Panc1 (cell line): ENCODE measurements at places on chromosomes 5 and 9. TPM values are rescaled to one million over a fixed set of nuclear protein-coding genes. Genes with fewer than 3 reads are reported as not detected.
A peak's percentile ranks its signal among the peaks of the same experiment; 100 is the strongest.

CYSRT1 gene
- 0.67 TPM for total RNA-seq

CAMK2A gene
- 0.51 TPM for total RNA-seq

OTP gene
- total RNA-seq = 0.05 TPM

CDH12 gene
- total RNA-seq = not detected

OCLN gene
- total RNA-seq = 102 TPM

GABRA1 gene
- total RNA-seq = not detected

TERT gene
- total RNA-seq = 8.9 TPM

STING1 gene
- total RNA-seq = 22.8 TPM

ANKS6 gene
- total RNA-seq = 19.6 TPM

EXOSC2 gene
- 41.0 TPM for total RNA-seq

PFN3 gene
- total RNA-seq = not detected

PCDHB10 gene
- 0.72 TPM for total RNA-seq

GRCh38 chr5:68644971-68645370, 429.4 kb downstream of the PIK3R1 start:
- no peaks in the 10 kb centered on the region for H3K36me3 ChIP-seq
- no peaks in the 10 kb centered on the region for H3K27me3 ChIP-seq
- H3K27ac ChIP-seq = no peak overlapping the region
- no peaks in the 10 kb centered on the region for H3K4me1 ChIP-seq
- no peak for DNase-seq

DNA sequence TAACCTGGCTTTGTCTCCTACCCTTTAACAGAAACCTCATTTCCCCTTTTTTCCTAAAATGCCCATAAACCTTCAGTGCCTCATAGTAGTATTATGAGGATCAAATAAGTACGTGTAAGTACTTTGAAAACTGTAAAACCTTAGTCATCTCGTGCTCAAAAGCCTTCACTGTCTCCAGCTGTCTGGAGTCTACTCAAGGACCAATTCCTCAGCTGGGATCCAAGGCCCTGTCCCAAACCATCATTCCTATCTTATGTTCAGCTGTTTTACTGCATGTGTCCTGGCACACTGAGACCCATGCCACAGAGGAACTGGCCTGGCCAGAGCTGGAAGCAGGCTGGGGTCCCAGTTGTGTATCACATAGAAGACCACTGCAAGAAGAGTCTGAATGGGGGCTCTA, 15.9 kb downstream of the ADAMTSL1 start:
- H3K4me3 ChIP-seq = no peak overlapping the region
- no peak overlapping the region for H3K27ac ChIP-seq
- no peaks in the 10 kb centered on the region for H3K36me3 ChIP-seq

- H3K36me3 ChIP-seq = peaks cover 25% of the 10 kb centered on the region
- no peaks in the 10 kb centered on the region for H3K27me3 ChIP-seq
- no peak overlapping the region for H3K27ac ChIP-seq
- H3K4me3 ChIP-seq = no peak overlapping the region
- H3K4me1 ChIP-seq = peaks cover 12% of the 10 kb centered on the region
These were observed 3.2 kb downstream of the RBM18 start for GRCh38 chr9:122261469-122261881.

- H3K4me3 ChIP-seq = no peak overlapping the region
- H3K27ac ChIP-seq = no peak overlapping the region
- no peak for DNase-seq
- no peaks in the 10 kb centered on the region; the same call in 1 of the 2 replicates for H3K4me1 ChIP-seq
These were observed 103.2 kb downstream of the KLHL3 start for GRCh38 chr5:137632716-137633115.

- no peaks in the 10 kb centered on the region for H3K27me3 ChIP-seq
- no peak for DNase-seq
- H3K36me3 ChIP-seq = peaks cover 7% of the 10 kb centered on the region; the same call in 1 of the 2 replicates
These were observed 48.2 kb upstream of the RPL26L1 start for GRCh38 chr5:172910828-172911627.

DNA sequence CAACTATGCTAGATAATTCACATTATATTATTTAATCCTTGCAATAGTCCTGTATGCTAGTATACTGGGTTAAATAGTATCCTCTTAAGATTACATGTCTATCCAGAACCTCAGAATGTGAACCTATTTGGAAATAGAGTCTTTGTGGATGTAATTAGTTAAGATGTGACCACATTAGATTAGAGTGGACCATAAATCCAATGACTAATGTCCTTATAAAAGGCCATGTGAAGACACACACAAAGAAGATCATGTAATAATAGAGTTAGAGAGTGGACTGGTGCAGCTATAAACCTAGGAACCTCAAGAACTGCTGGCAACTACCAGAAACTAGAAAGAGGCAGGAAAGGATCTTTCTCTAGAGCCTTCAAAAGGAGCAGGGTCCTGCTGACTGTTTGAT, 263.6 kb upstream of the PTGER4 start:
- no peak overlapping the region for H3K4me3 ChIP-seq
- H3K27me3 ChIP-seq = no peaks in the 10 kb centered on the region
- H3K4me1 ChIP-seq = no peaks in the 10 kb centered on the region
- H3K27ac ChIP-seq = no peak overlapping the region
- DNase-seq = no peak

GRCh38 chr5:33891446-33891787, 373 bp downstream of the ADAMTS12 start:
- H3K27me3 ChIP-seq = peaks cover 4% of the 10 kb centered on the region; the same call in 1 of the 2 replicates
- no peak overlapping the region for H3K4me3 ChIP-seq
- no peaks in the 10 kb centered on the region for H3K4me1 ChIP-seq
- no peak overlapping the region for H3K27ac ChIP-seq

GRCh38 chr5:74294231-74294705, 346.3 kb downstream of the ENC1 start:
- no peak for DNase-seq
- H3K36me3 ChIP-seq = no peaks in the 10 kb centered on the region
- H3K27ac ChIP-seq = no peak overlapping the region
- H3K27me3 ChIP-seq = no peaks in the 10 kb centered on the region

DNA sequence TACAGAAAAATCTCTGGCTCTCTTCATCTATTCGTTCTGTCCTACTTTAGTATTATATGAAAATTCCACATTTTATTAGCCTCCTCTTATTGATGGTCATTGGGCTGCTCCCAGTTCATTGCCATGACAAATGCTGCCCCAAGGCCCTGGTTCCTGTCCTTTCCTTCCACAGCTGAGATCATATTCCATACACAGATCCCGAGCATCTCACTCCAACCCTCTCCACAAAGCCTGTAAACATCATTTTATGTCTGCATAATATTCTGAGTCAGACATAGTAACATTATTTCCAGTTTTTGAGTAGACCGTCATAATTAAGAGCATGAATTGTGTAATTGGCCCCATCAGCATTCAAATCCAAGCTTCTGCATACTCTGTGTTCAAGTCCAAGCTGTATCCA, 86.3 kb downstream of the MVB12B start:
- no peak overlapping the region for H3K4me3 ChIP-seq
- no peak for DNase-seq
- no peak overlapping the region for H3K27ac ChIP-seq
- no peaks in the 10 kb centered on the region for H3K36me3 ChIP-seq
- no peaks in the 10 kb centered on the region for H3K27me3 ChIP-seq

DNA sequence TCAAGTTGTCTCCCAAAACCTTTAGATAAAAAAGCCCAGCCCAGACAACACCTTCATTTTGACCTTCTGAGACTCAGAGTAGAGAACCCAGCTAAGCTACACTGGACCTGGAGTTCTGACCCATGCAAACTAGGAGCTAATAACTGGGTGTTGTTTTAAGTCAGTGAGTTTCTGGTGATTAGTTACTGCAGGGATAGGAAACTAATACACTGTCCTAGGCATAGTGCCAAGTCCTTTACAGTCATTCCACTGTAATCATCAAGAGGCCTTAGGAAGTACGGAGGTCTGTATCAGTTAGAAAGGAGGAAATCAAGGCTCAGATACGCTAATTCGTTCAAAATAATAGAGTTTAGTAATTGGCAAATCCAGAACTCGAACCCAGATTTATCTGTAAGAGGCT, 197.9 kb downstream of the KCTD16 start:
- H3K27ac ChIP-seq = no peak overlapping the region
- no peaks in the 10 kb centered on the region for H3K36me3 ChIP-seq
- no peaks in the 10 kb centered on the region for H3K4me1 ChIP-seq
- DNase-seq = no peak
- H3K4me3 ChIP-seq = no peak overlapping the region
- no peaks in the 10 kb centered on the region for H3K27me3 ChIP-seq

- H3K36me3 ChIP-seq = no peaks in the 10 kb centered on the region
- no peak for DNase-seq
- H3K4me1 ChIP-seq = peaks cover 6% of the 10 kb centered on the region; the same call in 1 of the 2 replicates
- peaks cover 15% of the 10 kb centered on the region for H3K27me3 ChIP-seq
- no peak overlapping the region for H3K4me3 ChIP-seq
These were observed 3.9 kb upstream of the DAB2 start for GRCh38 chr5:39428640-39429039.

DNA sequence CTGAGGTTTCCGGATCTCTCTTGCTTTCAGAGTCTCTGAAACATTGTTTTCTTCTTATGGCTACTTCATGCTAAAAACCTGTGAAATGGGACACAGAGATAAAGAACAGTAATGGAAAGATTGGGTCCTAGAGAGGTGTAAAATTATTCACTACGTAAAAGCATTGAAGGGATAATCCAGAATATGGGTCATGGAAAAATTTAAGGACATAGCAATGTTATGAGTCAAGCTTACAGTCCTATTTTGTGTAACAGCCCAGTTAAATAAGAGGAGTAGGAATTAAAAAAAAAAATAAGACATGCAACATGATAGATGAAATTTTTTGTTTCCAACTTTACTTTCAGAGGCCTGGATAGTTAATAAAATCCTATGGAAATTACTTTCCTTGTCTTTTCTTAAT, 61.9 kb upstream of the ELL2 start:
- H3K4me3 ChIP-seq = no peak overlapping the region
- no peaks in the 10 kb centered on the region for H3K36me3 ChIP-seq
- peaks cover 13% of the 10 kb centered on the region; the same call in 1 of the 2 replicates for H3K4me1 ChIP-seq

GRCh38 chr9:16728137-16728508, 142.3 kb downstream of the BNC2 start:
- H3K4me3 ChIP-seq = peak overlapping the region; percentile 45
- DNase-seq = no peak
- H3K27me3 ChIP-seq = no peaks in the 10 kb centered on the region
- H3K36me3 ChIP-seq = no peaks in the 10 kb centered on the region
- H3K4me1 ChIP-seq = no peaks in the 10 kb centered on the region
- H3K27ac ChIP-seq = peak overlapping the region; percentile 87

DNA sequence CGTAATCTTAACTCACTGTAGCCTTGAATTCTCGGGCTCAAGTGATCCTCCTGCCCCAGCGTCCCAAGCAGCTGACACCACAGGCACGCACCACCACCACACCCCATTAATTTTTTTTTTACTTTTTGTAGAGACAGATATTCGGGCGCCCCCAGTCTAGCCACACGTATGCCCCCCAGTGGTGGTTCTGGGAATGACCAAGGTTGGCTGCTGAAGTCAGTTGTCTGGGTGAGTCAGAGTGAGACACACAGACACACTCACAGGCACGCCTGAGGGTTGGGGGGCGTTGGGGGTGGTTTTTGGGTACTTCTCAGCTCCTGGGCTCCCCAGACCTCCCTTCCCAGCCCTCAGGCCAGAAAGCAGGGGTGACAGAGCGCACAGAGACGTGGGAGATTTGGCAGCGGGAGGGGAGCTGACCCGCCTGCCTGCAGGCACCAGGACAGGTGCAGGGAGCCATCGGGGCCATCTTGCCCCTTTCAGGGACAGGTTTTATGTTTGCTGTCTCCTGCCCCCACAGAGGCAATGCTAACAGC, 4.2 kb upstream of the ENTPD8 start:
- H3K36me3 ChIP-seq = no peaks in the 10 kb centered on the region
- H3K4me1 ChIP-seq = peaks cover 9% of the 10 kb centered on the region
- DNase-seq = peak; percentile 41
- H3K27ac ChIP-seq = no peak overlapping the region

DNA sequence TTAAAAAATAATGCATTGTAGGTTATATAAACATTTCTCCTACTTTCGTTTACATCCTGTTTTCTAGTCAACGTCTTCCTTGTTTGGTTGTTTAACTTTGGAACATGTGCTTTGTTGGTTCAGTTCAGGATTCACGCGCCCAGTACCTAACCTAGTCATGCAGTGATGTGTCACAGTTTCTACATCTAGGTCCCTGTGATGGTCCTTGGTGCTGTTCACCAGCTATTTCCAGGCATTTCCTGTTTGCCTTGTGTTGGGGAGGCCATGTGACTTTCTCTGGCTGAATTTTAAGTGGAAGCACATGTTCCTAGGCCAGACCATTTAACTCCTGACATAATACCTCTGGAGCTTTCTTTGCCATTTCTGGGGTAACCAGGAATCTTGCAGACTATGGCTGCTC, 292.3 kb downstream of the SMARCA2 start:
- H3K4me3 ChIP-seq = no peak overlapping the region
- DNase-seq = no peak
- H3K27ac ChIP-seq = no peak overlapping the region
- H3K36me3 ChIP-seq = no peaks in the 10 kb centered on the region
- H3K27me3 ChIP-seq = no peaks in the 10 kb centered on the region
- H3K4me1 ChIP-seq = no peaks in the 10 kb centered on the region

DNA sequence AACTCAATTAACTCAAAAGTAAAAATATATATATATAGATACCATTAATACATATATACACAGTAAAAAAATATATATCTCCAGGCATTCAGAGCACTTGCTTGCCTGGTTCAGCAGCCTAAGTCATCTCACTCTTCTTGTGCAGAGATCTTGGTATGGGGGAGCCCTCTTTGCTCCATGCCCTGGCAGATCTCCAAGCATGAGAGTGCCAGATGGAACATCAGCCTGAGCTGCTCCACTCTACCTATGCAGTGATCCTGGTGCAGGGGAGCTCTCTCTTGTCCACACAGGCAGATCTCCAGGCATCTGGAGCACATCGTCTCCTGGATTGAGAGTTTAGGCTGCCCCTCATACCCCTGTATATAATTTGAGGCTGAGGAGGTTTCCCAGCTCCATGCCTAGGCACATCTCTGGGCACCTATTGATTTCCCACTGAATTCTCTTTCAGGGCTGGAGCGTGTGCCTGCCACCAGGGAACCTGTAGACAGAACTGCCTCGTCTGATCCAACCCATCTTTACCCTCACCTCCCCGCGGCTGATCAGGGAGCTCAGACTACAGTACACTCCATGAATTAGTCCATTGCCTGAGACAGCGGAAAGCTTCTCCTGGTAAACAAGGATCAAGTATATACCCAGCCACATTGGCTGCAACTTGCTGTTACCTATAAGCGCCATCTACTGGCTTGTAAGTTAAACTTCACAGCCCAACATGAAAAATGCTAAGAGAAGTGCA, 342.4 kb upstream of the GRIA1 start:
- H3K36me3 ChIP-seq = no peaks in the 10 kb centered on the region
- no peaks in the 10 kb centered on the region for H3K4me1 ChIP-seq
- DNase-seq = peak; percentile 10
- no peak overlapping the region for H3K4me3 ChIP-seq
- no peak overlapping the region for H3K27ac ChIP-seq

- no peak overlapping the region for H3K27ac ChIP-seq
- H3K27me3 ChIP-seq = no peaks in the 10 kb centered on the region
- DNase-seq = no peak
- H3K4me3 ChIP-seq = no peak overlapping the region
- H3K4me1 ChIP-seq = peaks cover 11% of the 10 kb centered on the region; the same call in 1 of the 2 replicates
These were observed 60.9 kb downstream of the ROPN1L start for GRCh38 chr5:10502578-10502977.

- H3K27me3 ChIP-seq = no peaks in the 10 kb centered on the region
- no peaks in the 10 kb centered on the region for H3K4me1 ChIP-seq
- H3K36me3 ChIP-seq = no peaks in the 10 kb centered on the region
- no peak overlapping the region for H3K27ac ChIP-seq
These were observed 311.4 kb downstream of the TLE1 start for GRCh38 chr9:81377921-81378320.

- no peaks in the 10 kb centered on the region for H3K36me3 ChIP-seq
- no peak overlapping the region for H3K27ac ChIP-seq
- no peaks in the 10 kb centered on the region for H3K4me1 ChIP-seq
- H3K27me3 ChIP-seq = peaks cover 15% of the 10 kb centered on the region
- DNase-seq = no peak
These were observed 110.2 kb downstream of the NSG2 start for GRCh38 chr5:174155706-174156105.

- H3K4me1 ChIP-seq = peaks cover 7% of the 10 kb centered on the region; the same call in 1 of the 2 replicates
- no peak for DNase-seq
- no peaks in the 10 kb centered on the region for H3K27me3 ChIP-seq
- H3K27ac ChIP-seq = no peak overlapping the region
These were observed 82.1 kb downstream of the GAPVD1 start for GRCh38 chr9:125343518-125344275.
